ENCODE measurements at places on chromosomes 12 and 14. TPM values are rescaled to one million over a fixed set of nuclear protein-coding genes. Genes with fewer than 3 reads are reported as not detected.
A peak's percentile ranks its signal among the peaks of the same experiment; 100 is the strongest.

- H3K4me1 ChIP-seq = no peaks in the 10 kb centered on the region
- no peaks in the 10 kb centered on the region for H3K27me3 ChIP-seq
- H3K27ac ChIP-seq = no peak overlapping the region
- H3K4me3 ChIP-seq = no peak overlapping the region
- no peaks in the 10 kb centered on the region for H3K36me3 ChIP-seq
- DNase-seq = no peak
Measured at GRCh38 chr14:37063467-37064240, 108.8 kb downstream of the SLC25A21 start.

DNA sequence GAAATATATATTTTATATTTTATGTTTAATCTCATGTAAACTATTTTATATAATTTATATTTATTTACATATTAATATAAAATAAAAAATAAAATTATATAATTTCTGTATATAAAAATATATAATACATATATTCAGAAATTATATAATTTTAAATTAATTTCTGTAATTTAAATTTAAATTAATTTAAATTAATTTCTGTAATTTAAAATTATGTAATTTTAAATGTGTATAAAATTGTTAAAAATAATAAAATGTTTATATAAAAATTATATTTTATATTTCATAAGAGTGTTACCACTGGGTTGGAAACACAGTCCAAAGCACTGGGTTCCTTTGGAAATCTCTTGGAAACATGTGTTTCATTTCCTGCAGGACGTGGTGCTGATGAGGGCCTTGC lies 94.6 kb downstream of the DNAH10 start:
- DNase-seq = no peak
- H3K36me3 ChIP-seq = no peaks in the 10 kb centered on the region
- H3K27ac ChIP-seq = no peak overlapping the region
- no peak overlapping the region for H3K4me3 ChIP-seq
- no peaks in the 10 kb centered on the region for H3K27me3 ChIP-seq
- H3K4me1 ChIP-seq = no peaks in the 10 kb centered on the region

GRCh38 chr12:94545935-94546771 lies 86.5 kb upstream of the CEP83 start:
- no peaks in the 10 kb centered on the region for H3K27me3 ChIP-seq
- H3K36me3 ChIP-seq = no peaks in the 10 kb centered on the region
- H3K27ac ChIP-seq = no peak overlapping the region
- DNase-seq = peak; percentile 85
- H3K4me1 ChIP-seq = no peaks in the 10 kb centered on the region

GRCh38 chr12:69168363-69168762 lies 71.0 kb upstream of the CPSF6 start:
- no peaks in the 10 kb centered on the region for H3K4me1 ChIP-seq
- no peak for DNase-seq
- H3K36me3 ChIP-seq = no peaks in the 10 kb centered on the region
- no peak overlapping the region for H3K4me3 ChIP-seq

The B4GALNT1 gene
- not detected for total RNA-seq

The SVOP gene
- not detected for total RNA-seq

The ARMH4 gene
- total RNA-seq = not detected

The SLCO1B1 gene
- not detected for total RNA-seq

Measured in stomach (tissue), 19 donors.